NCI-H2107 (cell line): ENCODE measurements at places on chromosomes 1 and 21.

DNA sequence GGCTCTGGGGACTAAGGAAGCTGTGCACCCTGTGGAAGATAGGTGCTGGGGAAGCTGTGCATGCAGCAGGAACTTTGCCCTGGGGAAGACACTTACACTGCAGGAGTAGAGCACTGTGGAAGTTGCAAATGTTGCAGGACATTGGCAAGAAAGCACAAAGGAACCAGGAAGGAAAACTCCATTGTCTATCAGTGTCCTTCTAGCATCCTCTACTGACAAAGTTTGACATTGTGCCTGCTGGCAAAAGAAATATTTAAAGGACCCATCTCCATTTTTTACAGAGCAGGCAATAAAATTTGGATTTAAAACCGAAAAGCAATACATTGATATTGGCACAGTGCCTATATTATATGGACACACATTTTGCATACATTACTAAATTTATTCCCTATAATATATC lies 394.1 kb downstream of the PBX1 start:
- DNase-seq = no peak

GRCh38 chr1:4485398-4485797 lies 169.0 kb upstream of the AJAP1 start:
- no peak for DNase-seq

DNA sequence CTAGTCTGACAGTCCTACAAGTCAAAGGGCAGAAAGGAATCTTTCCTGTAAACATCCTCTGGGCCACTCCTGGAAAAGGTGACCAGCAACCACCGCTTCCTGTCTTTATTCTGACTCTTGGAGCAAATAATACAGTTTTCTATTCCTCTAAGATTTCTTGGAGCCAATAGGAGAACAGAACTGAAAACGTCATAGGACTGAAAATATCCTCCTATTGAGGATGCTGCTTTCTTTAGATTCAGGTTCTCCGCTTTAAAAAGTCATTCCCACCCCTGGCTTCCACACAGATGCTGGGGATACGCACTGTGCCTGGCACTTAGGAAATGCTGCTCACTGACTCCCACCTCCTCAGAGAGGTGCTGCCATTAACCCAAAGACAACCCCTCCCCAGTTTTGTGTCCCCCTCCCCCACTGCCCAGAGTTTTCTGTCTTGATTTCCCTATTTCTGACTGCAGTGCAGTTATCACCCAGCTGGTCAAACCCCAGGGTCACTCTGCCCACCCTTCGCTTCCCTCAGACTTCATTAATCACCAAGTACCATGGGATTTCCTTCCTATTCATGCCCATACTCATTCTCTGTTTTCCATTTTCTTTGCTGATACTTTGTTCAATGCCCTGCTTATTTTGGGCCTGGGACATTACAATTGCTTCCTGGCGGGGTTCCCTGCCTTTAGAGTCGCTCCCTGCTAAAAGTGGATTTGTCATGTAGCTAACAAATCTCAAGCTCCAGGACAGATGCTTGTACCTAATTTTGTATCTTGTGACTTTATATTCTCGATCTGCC lies 82.1 kb upstream of the ARHGAP29 start:
- DNase-seq = no peak

GRCh38 chr1:158248771-158249170 lies 5.5 kb upstream of the CD1A start:
- DNase-seq = no peak

- DNase-seq = no peak
Observed at GRCh38 chr1:160169553-160170399, 18.4 kb downstream of the ATP1A4 start.

DNA sequence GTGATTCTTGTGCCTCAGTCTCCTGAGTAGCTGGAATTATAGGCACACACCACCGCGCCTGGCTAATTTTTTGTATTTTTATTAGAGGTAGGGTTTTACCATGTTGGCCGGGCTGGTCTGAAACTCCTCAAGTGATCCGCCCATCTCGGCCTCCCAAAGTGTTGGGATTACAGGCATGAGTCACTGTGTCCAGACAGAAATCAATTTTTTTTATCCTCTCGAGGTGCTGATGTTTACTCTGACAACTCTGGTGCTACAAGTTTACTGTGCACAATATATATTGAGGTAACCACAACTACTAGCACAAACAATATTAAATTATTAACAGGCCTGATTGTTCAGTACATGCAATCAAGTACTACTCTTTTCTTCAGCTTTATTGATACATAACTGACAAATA lies 39.7 kb downstream of the F13B start:
- DNase-seq = no peak

DNA sequence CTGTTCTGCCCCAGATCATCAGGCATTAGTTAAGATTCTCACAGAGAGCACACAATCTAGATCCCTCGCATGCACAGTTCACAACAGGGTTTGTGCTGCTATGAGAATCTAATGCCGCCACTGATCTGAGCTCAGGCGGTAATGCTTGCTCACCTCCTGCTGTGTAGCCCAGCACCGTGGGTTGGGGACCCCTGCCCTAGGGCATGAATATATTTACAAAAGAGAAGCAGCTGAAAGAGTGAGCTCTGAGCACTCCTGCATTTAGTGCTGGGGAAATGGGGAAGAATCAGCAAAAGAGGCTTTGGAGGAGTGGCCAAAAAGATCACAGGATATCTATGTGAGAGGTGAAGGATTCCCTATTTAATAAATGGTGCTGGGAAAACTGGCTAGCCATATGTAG lies 5.6 kb downstream of the CFAP57 start:
- no peak for DNase-seq

GRCh38 chr1:160646711-160647328 lies at the start of gene SLAMF1:
TSS of gene SLAMF1 (minus strand) at chr1:160647044. CDS start at chr1:160646945, 99 bp downstream.
- DNase-seq = no peak

DNA sequence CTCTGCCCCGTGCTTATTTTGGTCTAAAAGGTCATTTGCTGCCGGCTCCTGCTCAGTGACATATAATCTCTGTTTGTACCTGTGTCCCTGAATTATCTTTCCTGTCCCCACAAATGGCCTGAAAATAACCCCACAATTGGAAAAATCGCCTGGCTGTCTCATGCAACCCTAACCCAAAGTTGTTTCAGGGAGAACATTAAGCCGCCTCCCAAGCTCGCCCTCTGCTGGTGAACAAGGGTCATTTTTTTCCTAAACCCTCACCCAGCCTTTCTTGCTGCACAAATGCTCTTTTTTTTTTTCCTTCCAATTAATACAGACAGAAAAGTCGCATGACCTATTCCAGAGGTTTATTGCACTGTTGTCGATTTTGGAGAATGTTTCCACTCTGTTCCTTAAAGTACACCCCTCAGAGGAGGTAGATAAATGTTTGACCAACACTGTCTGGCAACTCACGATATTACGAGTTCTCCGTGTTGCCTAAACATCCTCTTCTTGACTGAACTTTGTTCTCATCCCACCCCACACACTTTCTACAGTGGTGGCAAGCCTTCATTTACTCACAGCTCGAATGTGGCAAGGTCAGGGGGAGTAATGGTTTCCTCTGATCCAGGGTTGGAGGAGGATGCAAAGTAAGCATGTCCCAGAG lies 148.7 kb downstream of the ZZZ3 start:
- DNase-seq = peak; percentile 26

GRCh38 chr1:194919146-194919545 lies 1689.1 kb downstream of the KCNT2 start:
- no peak for DNase-seq

- no peak for DNase-seq
Observed at GRCh38 chr21:43981871-43982210, 30.3 kb upstream of the TRAPPC10 start.

- no peak for DNase-seq
Observed at GRCh38 chr1:157626099-157626498, 28.2 kb upstream of the FCRL4 start.

- DNase-seq = no peak
Observed at GRCh38 chr1:45785583-45785982, 17.8 kb upstream of the MAST2 start.

GRCh38 chr1:161233102-161233501 lies 4.9 kb downstream of the NR1I3 start:
- DNase-seq = no peak

DNA sequence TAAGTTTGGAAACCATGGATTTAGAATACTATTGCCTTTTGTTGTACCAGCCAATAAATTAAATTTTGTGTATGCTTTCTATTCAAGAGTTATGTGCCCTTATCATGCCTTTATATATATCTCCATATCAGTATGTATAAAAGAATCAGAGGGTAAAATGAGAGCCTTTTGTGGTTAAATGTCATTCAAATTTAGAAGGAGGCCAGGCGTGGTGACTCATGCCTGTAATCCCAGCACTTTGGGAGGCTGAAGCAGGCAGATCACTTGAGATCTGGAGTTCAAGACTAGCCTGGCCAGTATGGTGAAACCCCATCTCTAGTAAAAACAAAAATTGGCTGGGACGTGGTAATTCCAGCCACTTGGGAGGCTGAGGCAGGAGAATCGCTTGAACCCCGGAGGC lies 88.9 kb downstream of the XPR1 start:
- DNase-seq = no peak

DNA sequence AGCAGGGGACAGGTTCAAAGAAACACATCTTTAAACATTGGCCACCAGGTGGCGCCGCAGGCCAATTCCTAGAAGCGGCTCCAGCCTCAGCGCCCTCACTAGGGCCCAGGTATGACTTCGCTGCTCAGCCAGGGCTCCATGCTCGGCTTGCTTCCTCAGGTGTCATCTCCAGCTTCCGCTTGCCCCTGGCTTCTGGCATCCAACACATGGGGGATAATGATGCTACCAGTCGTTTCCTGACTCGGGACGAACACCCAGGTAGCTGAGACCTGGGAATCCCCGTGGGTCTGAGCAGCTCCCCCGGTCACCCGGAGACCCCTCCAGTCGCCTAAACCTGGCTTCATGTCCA lies 8.5 kb upstream of the MEX3A start:
- peak; percentile 96 for DNase-seq

- DNase-seq = no peak
Observed at GRCh38 chr21:44428281-44428960, 26.9 kb upstream of the LRRC3 start.

DNA sequence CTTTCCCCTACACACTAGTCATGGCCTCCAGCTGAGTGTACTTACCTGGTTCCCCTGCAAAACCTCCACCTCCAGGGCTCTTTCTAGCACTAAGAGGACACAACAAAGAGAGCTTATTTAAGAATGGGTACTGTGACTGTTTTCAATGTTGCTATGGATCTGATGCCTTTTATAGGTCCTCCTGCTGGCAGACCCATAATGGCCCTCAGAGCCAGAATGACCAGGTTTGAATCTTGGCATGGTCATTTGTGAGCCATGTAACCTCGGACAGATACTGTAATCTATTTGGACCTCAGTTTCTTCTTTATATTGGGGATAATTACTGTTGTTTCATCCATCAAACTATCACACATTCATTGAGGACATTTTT lies 137.6 kb upstream of the USP24 start:
- no peak for DNase-seq

DNA sequence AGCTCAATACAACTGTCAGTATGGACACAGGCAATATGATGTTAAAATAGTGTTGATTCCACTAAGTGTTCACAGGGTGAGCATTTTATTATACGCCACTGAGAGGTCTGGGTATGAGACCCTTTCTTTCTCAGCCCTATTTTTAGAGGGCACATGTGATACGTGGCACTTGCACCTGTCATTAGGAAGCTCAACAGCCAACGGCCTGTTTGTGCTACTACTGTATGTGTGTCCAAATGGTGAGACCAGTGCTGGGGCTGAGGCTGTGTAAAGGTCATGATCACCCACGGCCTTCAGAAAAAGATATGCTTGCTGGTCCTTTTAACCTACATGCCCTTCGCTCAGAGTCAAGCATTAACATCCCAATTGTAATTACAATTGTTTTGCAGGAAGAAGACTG lies 176.2 kb downstream of the DUSP10 start:
- DNase-seq = no peak

GRCh38 chr21:45970674-45971615 lies 10.6 kb upstream of the COL6A1 start:
- DNase-seq = no peak

DNA sequence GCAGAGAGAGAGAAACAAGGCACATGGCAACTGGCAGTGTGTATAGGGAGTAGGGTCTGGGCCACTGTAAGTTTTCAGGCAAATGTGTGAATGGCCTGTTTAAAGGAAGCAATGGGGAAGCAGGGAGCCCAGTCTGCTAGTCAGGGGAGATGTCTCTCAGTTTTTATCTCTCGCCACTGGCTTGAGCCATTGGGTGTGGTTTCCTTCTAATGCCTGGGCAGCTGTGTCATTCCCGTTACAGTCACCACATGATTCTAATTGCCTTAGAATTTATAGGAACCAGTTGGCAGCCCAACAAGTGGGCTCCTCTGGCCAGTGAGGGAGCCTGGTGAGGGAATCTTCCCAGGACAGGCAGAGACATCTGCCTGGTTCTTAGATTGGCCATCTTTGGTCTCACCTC lies 182.4 kb downstream of the DISC1 start:
- DNase-seq = no peak

DNA sequence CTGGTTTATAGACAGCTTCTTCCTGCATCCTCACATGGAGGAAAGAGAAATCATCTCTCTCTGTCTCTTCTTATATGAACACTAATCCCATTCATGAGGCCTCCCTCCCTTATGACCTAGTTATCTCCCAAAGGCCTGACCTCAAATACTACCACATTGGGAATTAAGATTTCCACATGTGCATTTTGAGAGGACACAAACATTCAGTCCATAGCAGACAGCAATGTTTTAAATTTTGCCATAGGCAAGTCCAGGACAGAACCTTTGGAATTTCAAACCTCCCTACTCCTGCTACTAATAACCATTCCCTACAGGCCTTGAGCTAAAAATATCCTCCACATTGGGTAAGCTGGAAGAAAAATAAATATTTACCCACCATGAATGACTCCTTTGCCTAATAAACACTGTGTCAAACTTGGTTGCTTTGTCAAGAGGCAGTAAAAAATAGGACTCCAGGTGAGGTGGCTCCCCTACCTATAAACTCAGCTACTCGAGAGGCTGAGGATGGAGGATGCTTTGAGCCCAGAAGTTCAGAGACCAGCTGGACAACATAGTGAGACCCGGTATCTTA lies 113.7 kb downstream of the ZNF281 start:
- DNase-seq = no peak

- no peak for DNase-seq
Observed at GRCh38 chr1:5934058-5934884, 58.0 kb downstream of the NPHP4 start.
